Fibroblast of the aortic adventitia (primary cell): ENCODE measurements at places on chromosomes 12 and 14. TPM values are rescaled to one million over a fixed set of nuclear protein-coding genes. Genes with fewer than 3 reads are reported as not detected.

GALNT8 gene
- 0.90 TPM in 1 of 2 replicates, not detected in the other for total RNA-seq

TSHR gene
- total RNA-seq: not detected in 2 replicates

GRCh38 chr12:8678661-8679111, 16.1 kb upstream of the MFAP5 start:
- peak; percentile 59 for DNase-seq

CD163 gene
- total RNA-seq: not detected in 2 replicates

DNA sequence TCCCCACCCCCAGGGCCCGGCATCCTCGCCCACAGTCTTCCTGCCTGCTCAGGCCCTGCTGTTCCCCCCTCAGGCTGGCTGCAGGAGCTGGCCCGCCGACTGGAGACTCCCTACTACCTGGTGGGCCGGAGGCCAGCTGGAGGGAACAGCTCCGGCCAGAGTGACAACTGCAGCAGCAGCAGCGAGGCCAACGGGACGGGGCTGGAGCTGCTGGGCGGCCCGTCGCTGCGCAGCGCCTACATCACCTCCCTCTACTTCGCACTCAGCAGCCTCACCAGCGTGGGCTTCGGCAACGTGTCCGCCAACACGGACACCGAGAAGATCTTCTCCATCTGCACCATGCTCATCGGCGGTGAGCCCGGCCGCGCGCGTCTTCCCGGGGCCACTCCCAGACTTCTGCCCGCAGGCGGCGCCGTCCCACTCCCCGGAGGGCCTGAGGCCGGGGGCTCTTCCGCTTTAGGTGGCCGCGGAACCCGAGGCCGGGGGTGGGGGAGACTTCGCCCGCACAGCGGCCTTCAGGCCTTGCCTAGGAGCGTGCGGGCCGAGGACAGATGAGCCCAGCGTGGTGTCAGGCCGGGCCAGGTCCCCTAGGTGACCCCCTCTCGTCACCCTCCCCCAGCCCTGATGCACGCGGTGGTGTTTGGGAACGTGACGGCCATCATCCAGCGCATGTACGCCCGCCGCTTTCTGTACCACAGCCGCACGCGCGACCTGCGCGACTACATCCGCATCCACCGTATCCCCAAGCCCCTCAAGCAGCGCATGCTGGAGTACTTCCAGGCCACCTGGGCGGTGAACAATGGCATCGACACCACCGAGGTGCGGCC, 10.2 kb downstream of the KCNH3 start:
- DNase-seq: no peak

GRCh38 chr14:65211341-65211987, 109.1 kb upstream of the MAX start:
- DNase-seq: peak; percentile 83

KERA gene
- total RNA-seq: not detected in 2 replicates
